AG09309 (cell line): ENCODE measurements at places on chromosomes 7 and 10.
A peak's percentile ranks its signal among the peaks of the same experiment; 100 is the strongest.

GRCh38 chr10:34001087-34001580, 666.7 kb upstream of the NRP1 start:
- no peak for DNase-seq

GRCh38 chr10:19977097-19977521, 160.9 kb downstream of the PLXDC2 start:
- DNase-seq, result no peak

DNA sequence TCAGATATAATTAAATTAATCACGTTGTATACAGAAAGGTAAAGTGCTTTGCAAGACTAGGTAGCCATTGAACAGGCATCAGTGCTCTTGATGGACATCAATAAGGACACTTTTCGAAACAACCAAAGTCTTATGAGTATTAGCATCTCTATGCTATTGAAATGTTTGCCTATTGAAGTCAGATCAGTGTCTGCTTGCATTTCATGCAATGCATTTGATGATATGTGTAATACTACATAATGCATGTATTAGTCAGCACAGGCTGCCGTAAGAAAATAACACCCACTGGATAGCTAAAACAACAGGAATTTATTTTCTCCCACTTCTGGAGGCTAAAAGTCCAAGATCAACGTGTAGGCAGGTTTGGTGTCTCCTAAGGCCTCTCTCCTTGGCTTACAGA, 209.3 kb upstream of the PLXDC2 start:
- DNase-seq, result no peak

- no peak for DNase-seq
Observed at GRCh38 chr10:33136781-33137180, 178.8 kb upstream of the ITGB1 start.

- no peak for DNase-seq
Observed at GRCh38 chr7:148264933-148265557, 325.5 kb upstream of the C7orf33 start.

DNA sequence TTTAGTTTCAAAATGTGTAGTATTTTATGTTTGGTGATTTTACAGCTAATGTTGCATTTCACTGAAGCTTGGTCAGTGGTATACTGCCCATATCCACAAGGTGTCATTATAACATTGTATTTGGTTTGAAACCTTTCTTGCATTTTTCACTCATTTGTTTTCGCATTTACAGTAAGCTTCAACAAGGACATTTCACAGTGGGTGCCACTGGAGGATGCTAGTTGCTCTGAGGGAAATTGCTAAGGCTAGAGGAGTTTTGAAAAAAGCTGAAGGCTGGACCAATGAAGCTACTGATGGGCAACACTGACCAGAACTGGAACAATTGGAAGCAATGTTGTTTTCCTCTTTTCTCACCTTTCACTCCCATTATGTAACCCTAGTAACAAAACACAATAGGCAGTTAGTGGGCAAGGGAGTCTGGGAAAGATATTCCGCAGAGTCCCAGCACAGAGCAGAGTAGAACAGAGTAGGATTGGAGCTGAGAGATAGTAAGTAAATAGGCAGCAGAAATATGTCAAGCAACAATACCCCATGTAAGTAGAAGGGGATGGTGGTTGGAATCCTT, 23.6 kb upstream of the SRI start:
- DNase-seq, result no peak

GRCh38 chr10:78634835-78635234, 433.9 kb upstream of the ZMIZ1 start:
- DNase-seq, result no peak

DNA sequence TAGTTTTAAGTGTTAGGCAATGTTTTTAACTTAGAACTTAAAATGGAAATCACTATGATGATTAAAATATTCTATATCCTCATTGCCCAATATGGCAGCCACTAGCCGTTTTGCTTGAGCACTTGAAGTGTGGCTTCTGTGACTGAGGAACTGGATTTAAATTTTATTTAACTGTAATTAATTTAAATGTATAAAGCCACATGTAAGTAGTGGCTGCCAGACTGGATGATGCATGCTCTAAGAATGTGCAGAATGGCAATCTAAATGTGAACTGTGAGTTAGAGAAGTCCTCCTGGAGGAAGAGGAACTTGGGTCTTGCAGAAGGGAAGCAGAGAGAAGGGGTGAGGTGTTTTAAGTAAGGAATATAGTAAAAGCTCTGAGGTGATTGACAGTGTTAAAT, 451.4 kb downstream of the SUGCT start:
- DNase-seq, result no peak

GRCh38 chr7:154738216-154738615, 264.7 kb downstream of the PAXIP1 start:
- no peak for DNase-seq

DNA sequence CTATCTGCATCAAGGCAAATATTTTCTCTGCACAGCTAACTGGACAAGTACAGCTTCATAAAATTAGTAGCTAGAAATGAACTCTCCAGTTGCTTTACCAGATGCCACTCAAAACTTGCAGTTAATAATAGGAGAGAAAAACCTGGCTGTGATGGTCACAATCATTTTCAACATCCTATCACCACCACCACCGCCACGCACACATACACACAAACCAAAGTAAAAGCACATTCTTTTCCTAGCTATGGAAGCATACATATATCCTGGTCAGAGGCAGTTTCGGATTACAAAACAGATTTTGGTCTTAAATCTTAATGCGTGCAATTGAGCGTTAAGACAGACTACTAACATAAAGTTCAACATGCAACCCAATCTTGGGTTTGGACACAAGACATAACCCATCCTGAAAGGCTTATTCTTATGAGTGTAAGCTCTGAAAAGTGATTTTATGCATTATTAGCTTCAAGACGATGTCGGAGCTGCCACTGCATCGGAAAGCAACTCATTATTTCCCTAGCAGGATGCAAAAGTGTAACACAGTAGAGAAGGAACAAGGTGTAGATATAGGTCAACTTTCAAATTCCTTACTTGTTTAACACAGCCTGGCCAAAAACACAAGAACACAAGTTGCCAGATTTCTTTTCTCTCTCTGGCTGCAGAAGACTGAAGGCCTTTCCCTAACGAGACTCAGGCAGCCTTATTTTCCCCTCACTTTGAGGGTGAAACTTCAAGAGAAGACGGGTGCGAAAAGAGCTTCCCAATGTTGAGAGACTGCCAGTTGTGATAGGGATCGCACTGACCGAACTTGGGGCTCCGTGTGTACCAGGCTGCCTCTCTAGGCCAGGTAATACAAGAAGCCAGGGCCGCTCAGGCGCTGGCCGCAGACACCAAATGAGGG, 1.2 kb downstream of the CACUL1 start:
- no peak for DNase-seq

GRCh38 chr7:92653136-92653535, 62.9 kb upstream of the FAM133B start:
- no peak for DNase-seq

- DNase-seq, result peak; percentile 45
Observed at GRCh38 chr7:20064181-20064970, 152.8 kb downstream of the MACC1 start.

DNA sequence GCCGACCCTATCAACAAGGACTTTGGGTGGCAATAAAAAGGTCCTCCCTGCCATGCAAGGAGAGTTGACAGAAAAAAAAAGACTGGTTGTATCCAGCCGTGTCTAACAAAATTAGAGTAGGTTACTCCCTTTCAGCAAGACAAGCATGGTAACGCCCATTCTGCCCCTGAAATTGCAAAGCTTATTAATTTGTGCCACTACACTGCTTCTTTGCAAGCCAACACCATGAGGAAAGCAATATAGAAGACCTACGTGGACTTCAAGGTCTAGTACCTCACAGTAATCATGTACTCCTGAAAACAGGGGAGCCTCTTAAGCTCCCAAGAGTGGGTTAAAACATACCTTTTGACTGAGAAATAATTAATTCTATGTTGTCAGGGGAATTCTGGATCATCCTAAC, 90.3 kb downstream of the FRMPD2 start:
- no peak for DNase-seq

- peak; percentile 32 for DNase-seq
Observed at GRCh38 chr10:132368881-132369635, 27.9 kb upstream of the PWWP2B start.

DNA sequence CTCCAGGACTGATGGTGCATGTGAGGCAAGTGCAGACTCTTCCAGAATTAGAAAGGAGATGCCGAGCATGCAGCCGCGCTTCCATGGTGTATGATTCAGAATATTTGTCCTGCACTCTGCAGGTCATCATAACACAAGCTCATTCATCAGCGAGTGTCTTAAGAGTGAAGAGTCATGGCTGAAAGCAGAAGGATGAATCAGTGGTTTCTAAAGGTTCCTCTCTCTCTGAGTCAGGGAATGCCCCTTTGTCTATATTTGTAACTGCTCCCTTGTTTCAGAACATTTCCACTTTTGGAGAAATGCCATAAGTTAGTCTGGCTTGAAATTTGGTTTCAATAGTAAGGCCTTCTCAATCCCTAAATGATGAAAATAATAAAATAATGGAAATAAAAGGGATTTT, 52.3 kb downstream of the HECW1 start:
- peak; percentile 90 for DNase-seq

DNA sequence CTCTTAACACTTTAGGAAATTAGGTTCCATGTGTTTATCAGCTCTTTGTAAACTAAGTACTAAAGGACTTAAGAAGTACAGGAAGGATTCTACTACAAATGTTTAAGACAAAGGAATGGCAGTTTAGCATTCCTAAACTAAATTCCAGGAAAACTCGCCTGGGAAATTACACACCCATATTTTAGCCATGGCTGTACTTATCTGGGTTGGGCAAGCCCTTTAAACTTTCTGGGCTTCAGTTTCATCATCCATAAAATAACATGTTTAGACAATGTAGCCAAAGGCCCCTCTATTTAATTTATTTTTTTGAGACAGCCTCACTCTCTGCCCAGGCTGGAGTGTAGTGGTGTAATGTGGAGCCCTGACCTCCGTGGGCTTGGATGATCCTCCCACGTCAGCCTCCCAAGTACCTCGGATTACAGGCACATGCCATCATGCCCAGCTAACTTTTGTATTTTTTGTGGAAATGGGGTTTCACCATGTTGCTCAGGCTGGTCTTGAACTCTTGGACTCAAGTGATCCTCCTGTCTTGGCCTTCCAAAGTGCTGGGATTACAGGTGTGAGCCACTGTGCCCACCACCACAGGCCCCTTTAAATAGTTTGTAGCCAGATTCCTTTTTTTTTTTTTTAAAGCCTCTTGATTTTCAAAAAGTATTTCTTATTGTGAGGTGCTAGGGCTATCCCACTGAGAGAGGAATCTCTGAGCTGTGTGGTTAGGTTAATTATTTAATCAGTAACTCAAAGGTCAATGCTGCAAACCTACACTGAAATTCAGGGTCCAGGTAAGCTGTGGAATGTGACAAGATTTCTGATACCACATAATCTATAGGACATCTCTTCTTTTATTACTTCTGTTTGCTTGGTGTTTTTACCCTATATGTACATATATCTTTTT, 32.1 kb downstream of the TMEM60 start:
- DNase-seq, result peak; percentile 10

DNA sequence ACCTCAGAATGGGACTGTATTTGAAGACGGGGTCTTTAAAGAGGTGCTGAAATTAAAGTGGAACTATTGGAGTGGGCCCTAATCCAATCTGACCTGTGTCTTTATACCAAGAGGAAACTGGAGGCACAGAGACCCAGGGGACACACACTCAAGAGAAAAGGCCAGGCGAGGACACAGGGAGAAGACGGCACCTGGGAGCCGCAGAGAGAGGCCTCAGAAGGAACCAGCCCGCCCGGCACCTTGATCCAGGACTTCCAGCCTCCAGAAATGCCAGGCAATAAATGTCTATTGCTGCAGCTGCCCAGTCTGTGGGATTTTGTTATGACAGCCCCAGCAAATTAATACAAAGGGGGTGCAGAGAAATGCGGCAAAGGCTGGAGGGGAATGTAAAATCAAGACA, 10.5 kb downstream of the CARD11 start:
- DNase-seq, result no peak

GRCh38 chr7:81402227-81402626, 367.6 kb downstream of the HGF start:
- no peak for DNase-seq

- no peak for DNase-seq
Observed at GRCh38 chr10:102665904-102666509, 21.7 kb downstream of the TRIM8 start.

DNA sequence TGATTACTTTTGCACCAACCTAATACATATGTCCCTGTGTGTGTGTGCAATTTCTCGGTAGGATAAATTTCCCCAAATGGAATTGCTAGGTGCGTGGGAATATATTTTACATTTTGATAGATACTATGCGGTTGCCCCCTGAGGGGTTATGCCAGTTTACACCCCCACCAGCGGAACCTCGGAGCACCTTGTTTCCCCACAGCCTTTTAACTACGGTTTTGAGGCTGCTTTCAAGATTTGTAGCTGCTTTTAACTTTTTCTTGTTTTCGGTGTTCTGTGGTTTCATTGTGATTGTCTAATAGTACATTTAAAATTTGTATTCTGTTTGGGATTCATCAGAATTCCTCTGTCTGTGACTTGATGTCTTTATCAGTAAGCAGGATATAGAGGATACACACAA, 22.0 kb downstream of the PROSER2 start:
- DNase-seq, result no peak

GRCh38 chr7:150562919-150563318, 4.3 kb upstream of the GIMAP4 start:
- no peak for DNase-seq

DNA sequence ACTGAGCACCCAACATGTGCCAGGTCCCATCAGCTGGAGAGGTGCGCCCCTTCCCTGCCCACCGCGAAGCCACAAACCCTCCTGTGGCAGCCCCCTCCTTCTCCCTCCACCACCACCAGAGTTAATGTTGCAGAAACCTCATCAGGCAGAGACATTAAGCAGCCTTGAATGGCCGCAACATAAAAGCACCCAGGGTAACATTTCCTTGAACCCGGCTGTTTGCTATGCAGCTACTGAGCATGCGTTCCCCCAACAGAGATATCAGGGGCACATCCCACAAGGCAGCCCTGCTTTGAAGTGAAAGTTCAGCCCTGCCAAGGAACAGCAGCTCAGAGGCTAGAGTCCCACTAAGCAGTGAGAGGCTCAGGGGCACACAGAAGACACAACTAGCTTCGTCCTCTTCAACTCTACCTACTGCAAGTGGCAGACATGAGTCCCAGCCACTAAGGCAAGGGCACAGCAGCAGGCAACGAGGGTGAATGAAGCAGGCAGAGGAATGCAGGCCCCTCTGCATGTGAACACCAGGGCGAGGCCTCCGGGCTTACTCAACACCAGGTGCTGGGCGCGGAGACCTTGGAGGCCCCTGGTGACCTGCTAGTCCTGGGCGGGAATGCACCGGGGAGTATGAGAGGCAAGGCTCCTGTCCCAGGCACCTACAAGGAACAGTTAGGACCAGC, 107.4 kb downstream of the SLIT1 start:
- no peak for DNase-seq

- no peak for DNase-seq
Observed at GRCh38 chr10:11286261-11286852, 268.7 kb downstream of the CELF2 start.

- DNase-seq, result no peak
Observed at GRCh38 chr10:101001659-101002035, 2.0 kb downstream of the LZTS2 start.
